ENCODE measurements at places on chromosomes 3 and 15. TPM values are rescaled to one million over a fixed set of nuclear protein-coding genes. Genes with fewer than 3 reads are reported as not detected.

DNA sequence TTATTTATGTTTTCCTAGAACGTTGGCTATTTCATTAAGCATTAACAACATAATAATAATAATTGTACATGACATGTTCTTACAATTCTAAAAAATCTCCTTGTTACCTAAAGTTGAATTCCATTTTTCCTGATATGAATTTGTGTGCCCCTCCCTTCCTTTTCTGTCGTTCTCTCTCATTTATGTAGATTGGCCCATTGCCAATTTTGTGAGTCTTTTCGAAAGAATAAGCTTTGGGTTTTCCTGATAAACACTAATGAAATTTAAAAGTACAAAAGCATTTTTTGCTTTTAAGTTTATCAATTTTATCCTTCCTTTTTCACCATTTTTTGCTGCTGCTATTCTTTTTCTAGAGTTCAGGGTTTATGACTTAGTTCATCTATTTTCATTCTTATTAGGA lies 44.9 kb downstream of the PRR23E start:
- no peak overlapping the region for H3K4me3 ChIP-seq
- no peaks in the 10 kb centered on the region for H3K4me1 ChIP-seq
- H3K27ac ChIP-seq = no peak overlapping the region
- peaks cover 7% of the 10 kb centered on the region for H3K27me3 ChIP-seq

GRCh38 chr3:63970631-63971475 lies 52.4 kb downstream of the PSMD6 start:
- H3K4me3 ChIP-seq = peak overlapping the region; percentile 87
- DNase-seq = peak; percentile 58
- H3K36me3 ChIP-seq = peaks cover 26% of the 10 kb centered on the region
- peak overlapping the region; percentile 60 for H3K27ac ChIP-seq
- no peaks in the 10 kb centered on the region for H3K27me3 ChIP-seq

DNA sequence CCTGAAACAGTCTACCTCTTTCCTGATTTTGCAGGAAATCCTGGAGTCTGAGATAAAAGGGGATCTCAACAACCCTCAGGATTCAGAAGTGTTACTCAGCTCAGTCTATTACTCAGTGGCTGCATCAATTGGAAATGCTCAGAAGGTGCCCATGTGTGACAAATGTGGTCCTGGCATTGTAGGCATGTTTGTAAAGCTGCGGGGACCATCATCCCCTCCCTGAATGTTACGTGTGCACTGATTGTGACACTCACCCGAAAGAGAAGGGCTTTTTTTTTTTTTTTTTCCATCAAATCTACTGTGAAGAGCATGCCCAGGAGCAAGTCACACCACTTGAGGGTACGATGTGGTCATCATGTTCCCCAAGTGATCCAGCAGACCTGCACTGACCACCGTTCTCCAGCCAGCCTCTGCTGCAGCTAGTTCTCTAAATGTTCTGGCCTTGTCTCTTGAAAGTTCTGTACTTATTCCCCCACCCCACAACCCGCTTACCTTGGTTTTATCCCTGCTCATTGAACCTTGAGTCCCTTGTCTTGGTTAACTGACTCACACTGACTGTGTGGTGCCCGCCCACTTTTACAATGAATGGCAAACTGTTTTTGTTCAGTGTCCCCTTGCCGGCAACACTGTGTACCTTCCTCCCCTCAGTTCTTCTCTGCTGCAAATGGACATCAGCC lies 19.8 kb downstream of the ST3GAL6 start:
- no peak for DNase-seq
- no peaks in the 10 kb centered on the region for H3K36me3 ChIP-seq
- peaks cover 16% of the 10 kb centered on the region for H3K4me1 ChIP-seq
- H3K27ac ChIP-seq = no peak overlapping the region

The ZNF662 gene
- 0.12 TPM for total RNA-seq

The METTL6 gene
- 15.2 TPM for total RNA-seq

- H3K27me3 ChIP-seq = no peaks in the 10 kb centered on the region
- H3K4me1 ChIP-seq = peaks cover 49% of the 10 kb centered on the region
- H3K36me3 ChIP-seq = peaks cover 33% of the 10 kb centered on the region
Observed at GRCh38 chr3:98573181-98573728, 20.2 kb downstream of the CPOX start.

The PRR20G gene
- total RNA-seq = not detected

DNA sequence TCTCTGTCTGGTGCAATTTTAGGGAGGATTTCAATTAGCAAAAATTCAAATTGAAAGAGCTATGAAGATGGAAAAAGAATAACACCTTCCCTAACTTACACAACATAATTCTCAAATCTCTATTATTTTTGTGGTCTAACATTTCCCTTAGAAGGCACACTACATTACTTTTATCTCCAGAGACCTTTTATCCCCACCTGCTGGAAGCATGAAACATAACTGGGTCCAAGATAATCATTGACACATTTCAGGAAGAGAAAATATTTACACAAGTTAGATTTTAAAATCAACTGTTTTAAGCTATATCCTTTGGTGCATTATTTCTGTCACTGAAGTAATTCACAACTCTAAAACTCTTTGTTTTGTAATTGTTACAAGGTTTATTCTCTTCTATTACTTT lies 779.5 kb downstream of the ROBO1 start:
- no peaks in the 10 kb centered on the region for H3K4me1 ChIP-seq
- H3K27ac ChIP-seq = no peak overlapping the region
- H3K4me3 ChIP-seq = no peak overlapping the region
- DNase-seq = no peak

DNA sequence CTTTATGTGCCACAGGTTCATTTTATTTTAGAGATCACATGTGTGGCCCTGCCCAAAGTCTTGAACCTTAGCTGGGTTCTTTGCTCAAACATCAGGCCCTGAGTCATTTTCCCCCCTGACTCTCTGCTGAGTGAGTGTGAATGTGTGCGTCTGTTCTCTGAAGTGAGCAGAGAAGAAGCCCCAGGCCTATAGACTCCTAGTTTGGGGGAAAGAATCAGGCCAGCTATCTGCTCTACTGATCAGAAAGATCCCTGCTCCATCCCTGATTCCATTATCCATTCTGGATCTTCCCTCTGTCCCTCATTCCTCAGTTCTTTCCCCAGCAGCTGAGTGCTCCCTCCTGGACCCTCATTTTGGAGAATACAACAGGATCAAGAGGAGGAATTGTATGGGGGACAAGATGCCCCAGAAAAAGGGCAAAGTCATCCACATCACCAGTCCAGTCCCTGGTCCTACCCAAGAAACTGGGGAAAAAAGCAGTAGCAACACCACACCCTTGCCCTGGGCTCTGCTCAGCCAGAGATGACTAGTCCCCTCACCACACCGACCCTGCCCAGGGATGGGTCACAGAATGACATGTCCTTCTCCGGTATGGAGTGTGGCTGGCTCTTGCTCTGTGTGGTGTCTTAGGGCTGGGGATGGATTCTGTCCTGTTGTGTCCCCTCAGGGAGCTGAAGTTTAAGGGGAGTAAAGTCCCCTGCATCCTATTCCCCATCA lies 3.2 kb downstream of the DUOX1 start:
- peaks cover 3% of the 10 kb centered on the region for H3K4me1 ChIP-seq
- H3K27ac ChIP-seq = no peak overlapping the region
- no peaks in the 10 kb centered on the region for H3K36me3 ChIP-seq
- DNase-seq = no peak
- no peak overlapping the region for H3K4me3 ChIP-seq

DNA sequence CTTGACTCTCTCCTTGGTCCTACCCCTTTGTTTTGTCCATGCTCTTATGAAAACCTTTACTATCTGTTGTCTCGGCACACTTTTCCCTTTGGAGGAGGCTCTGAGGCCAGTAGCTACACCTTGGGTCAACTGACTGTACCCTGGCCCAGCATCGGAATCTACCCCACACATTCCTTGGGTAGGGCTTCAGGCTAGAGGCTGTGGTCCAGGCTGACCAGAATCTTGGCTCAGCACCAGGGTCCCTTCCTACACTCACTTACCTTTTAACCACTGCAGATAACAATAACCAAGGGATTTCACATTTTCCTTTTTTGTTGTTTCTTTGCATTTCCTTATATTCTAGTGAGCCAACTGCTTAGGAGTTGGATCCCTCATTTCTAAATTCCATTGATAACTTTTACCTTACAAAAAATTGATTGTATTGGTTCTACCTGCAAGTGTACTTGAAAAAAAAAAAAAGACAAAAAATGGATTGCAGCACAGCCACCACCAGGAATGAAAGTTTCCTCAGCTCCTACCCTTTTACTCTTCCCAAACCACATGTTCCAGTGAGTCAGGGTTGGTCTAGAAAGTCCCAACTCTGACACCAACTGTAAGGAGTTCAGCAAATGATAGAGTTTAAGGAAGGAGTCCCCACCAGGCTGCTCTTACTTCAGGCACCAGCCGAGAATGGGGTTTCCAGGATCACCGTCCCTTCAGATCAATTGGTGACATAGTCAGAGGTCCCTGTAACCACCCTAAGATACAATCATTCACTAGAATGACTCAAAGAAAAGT lies 95.6 kb downstream of the FBLN2 start:
- DNase-seq = no peak
- H3K36me3 ChIP-seq = no peaks in the 10 kb centered on the region
- H3K27me3 ChIP-seq = peaks cover 30% of the 10 kb centered on the region
- no peak overlapping the region for H3K4me3 ChIP-seq
- peaks cover 12% of the 10 kb centered on the region for H3K4me1 ChIP-seq
- H3K27ac ChIP-seq = no peak overlapping the region

- no peak for DNase-seq
- no peak overlapping the region for H3K27ac ChIP-seq
- no peaks in the 10 kb centered on the region for H3K4me1 ChIP-seq
- no peaks in the 10 kb centered on the region for H3K36me3 ChIP-seq
- no peak overlapping the region for H3K4me3 ChIP-seq
Observed at GRCh38 chr3:74592359-74592758, 22.1 kb downstream of the CNTN3 start.

DNA sequence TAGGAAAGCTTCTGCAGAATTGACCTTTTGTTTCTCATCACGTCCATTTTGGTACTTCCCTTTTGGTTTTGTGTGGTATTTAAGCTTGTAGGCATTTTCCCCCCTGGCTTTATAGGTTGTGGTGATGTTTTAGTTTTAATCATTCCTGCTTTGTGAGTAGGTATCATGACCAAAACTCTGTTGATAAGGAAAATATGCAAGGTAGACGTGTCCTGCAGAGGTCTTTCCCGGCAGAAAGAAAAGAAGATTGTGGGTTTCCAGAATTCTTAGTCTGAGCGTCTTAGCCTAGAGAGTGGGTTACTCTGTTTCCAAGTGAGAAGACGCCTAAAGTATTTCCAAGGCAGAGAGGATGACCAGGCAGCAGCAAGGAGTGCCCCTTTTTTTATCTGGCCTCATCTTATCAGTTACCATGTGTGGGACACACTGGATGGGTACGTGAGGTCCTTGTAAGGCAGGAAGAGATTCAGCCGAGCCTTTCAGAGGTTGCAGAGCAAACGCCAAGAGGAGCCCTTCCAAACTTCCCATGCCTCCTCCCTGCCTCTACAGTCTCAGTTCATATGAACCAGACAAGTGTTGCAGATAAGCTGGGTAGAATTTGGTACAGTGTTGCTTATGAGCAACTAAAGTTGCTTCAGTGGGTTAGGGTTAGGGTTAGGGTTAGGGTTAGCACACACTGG lies 58.8 kb downstream of the ARNT2 start:
- no peaks in the 10 kb centered on the region for H3K36me3 ChIP-seq
- DNase-seq = no peak
- H3K27ac ChIP-seq = no peak overlapping the region
- H3K27me3 ChIP-seq = peaks cover 10% of the 10 kb centered on the region
- H3K4me1 ChIP-seq = no peaks in the 10 kb centered on the region
